Stimulated activated CD8-positive, alpha-beta memory T cell treated with anti-CD3 and anti-CD28 coated beads, Interleukin-2, amount 100 ng/mL, for 1 hour (primary cell): ENCODE measurements at places on chromosomes 1 and 21.

- DNase-seq, result no peak
Observed at GRCh38 chr1:24484199-24484598, 18.4 kb upstream of the RCAN3 start.

- no peak for DNase-seq
Observed at GRCh38 chr1:204409123-204409522, 2.5 kb downstream of the PPP1R15B start.

DNA sequence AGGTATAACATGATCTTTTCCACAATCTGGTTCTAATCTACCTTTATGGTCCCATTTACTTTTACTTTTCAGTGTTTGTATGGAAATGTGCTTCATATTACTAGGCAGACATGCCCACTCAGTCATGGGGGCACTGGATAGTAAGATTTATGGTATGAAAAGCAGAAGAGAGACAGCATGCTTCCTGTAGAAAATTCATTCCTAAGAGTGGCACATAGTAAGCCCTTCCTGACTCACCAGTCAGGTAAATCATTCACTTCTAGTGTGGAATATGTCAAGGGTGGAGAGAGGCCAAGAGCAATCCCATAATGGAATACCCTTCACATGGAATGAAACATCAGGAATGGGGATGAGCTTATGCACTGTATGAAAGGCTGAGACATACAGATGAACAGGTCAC is 49.5 kb upstream of the BCL10 start:
- no peak for DNase-seq

GRCh38 chr1:179155615-179156014 is 73.7 kb downstream of the TOR3A start:
- DNase-seq, result no peak

DNA sequence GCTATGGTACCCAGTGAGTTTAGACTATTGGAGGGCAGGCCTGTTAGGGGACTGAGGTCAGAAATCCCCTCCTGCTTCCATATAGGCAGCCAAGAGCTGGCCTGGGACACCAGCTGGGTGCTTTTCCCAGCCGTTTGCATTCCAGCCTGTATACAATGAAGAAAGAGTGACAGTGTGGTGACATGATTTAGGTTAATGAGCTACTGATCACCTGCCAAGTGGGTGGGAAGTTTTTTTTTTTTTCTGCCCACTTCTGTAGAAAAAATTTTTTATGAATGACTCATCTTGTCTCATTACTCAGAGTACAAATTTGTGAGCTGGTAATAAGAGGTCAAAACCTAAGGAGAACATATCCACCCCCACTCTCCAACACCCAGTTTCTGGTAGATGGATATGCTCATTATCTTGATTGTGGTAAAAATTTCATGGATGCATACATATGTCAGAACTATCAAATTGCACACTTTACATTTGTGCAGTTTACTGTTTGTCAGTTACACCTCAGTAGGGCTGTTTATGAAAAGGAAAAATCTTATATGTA is 16.4 kb upstream of the CGN start:
- no peak for DNase-seq

GRCh38 chr1:7942214-7942921 is 1.7 kb upstream of the TNFRSF9 start:
- DNase-seq, result no peak
